Lung microvascular endothelial cell (primary cell): ENCODE measurements at places on chromosomes 16 and 17. TPM values are rescaled to one million over a fixed set of nuclear protein-coding genes. Genes with fewer than 3 reads are reported as not detected.

GRCh38 chr17:63369233-63369632 lies 76.9 kb downstream of the CYB561 start:
- peak; percentile 25 for DNase-seq

SLC5A2 gene
- total RNA-seq: not detected in 2 replicates

TAT gene
- total RNA-seq: not detected in 2 replicates

DNA sequence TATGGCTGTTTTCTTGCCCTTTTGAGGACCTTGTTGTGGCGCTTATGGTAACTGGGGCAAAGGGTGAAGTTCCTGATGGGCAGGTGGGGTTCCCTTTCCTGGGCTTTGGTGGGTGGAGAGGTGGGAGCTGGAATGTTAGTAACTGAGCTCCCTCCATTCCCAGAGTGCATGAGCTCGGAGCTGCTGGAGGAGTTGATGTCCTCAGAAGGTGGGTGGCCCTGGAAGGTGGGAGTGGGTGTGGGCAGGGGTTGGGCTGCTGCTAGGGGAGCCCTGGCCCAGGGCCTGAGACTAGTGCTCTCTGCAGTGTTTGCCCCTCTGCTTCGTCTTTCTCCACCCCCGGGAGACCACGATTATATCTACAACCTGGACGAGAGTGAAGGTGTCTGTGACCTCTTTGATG lies 1.2 kb upstream of the ELMO3 start:
- DNase-seq: no peak

DNA sequence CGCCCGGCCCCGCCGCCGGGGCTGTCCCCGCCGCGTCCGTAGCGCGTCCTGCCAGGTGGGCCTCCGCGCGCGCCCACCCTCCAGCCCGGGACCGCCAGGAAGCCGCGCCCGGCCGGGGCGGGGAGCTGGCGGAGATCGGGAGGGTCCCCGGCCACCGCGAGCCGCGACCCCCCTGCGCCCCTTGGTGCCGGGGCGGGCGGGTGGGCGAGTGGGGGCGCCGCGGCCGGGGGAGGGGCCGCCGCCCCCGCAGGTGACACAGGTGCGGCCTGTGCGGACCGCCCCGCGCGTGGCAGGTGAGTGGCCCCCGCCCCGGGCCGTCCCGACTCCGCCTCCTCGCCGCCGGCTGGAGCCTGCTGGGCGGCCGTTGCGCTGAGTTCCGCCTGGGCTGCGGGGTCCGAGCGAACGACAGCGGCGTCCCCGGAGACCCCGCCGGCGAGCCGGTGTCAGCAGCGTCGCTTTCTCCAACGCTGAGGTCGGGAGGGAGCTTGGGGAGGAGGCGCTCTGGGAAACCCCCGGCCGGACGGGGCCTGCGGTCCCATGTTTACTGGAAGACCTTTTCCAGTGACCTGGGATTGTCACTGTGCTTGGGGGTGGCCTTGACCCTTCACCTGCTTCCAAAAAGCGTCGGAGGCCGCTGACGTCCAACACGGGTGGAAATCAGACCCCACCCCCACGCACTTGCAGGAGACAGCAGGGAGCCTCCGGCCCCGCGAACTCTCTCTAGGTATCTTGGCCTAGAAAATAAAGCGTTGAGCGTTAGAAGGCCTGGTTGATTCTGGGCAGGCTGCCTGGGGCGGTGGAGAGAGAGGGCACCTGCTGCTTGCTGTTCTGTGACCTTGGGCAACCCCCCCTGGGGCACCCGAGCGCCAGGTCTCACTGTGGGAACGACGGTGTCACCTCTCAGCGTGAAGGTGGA lies 542 bp downstream of the KLHL36 start:
- DNase-seq: peak; percentile 20

- no peak for DNase-seq
Observed at GRCh38 chr16:10927497-10928112, 14.7 kb downstream of the DEXI start.

DNA sequence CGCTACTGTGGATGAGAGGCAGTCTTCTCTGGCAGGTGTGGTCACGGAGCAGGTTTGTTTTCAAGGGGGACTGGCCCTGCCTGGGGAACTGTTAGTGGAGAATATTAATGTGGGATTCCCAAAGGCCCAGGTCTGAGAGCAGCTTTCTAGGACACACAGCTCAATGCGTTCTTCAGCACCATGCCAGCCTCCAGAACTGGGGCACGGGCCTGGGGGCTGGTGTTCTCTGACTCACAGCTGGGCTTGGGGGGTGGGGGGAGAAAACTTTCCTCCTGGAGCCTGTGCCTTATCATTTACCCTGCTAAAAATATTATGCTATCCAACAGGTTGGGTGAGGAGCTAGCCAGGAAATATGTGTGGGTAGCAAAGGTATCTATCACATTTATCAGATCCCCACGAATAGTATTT lies 13.5 kb upstream of the LHX1 start:
- no peak for DNase-seq

DNA sequence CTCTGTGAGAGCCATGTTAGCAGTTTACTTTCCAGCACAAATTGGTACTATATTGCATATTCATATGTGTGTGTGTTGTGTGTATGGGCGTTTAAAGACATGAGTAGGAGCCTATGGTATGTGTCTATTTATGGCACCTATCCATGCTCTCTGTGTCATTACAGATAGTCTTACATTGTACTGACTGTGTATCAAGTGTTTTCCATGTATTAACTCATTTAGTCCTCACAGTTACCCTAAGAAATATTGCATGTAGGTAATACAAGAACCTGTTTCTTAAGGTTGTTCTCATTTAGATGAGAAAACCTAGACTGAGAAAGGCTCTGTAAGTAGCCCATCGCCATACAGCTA lies 1.6 kb downstream of the ALG1 start:
- no peak for DNase-seq

DNA sequence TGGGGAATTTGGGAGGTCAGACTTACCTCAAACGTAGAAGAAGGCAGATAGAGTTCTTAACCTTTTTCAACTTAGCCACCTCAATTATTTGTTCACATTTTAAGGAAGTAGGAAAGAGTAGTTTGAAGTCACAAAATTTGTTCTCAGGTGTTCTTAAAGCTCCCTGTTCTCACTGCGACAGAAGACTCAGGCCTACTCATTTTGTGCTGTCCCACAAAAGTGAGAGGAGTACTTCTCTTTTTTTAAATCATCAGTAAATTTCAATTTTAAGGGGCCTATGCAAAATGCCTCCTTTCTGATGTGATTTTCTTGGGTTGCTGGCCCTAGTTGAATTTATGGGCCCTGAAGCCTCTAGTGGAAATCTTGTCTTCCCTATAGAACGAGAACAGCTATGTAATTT lies 133.4 kb downstream of the MAP2K6 start:
- no peak for DNase-seq
